ENCODE measurements at places on chromosomes 11 and 22.

- DNase-seq: no peak
Measured at GRCh38 chr11:131095511-131096185, 179.4 kb upstream of the SNX19 start.

DNA sequence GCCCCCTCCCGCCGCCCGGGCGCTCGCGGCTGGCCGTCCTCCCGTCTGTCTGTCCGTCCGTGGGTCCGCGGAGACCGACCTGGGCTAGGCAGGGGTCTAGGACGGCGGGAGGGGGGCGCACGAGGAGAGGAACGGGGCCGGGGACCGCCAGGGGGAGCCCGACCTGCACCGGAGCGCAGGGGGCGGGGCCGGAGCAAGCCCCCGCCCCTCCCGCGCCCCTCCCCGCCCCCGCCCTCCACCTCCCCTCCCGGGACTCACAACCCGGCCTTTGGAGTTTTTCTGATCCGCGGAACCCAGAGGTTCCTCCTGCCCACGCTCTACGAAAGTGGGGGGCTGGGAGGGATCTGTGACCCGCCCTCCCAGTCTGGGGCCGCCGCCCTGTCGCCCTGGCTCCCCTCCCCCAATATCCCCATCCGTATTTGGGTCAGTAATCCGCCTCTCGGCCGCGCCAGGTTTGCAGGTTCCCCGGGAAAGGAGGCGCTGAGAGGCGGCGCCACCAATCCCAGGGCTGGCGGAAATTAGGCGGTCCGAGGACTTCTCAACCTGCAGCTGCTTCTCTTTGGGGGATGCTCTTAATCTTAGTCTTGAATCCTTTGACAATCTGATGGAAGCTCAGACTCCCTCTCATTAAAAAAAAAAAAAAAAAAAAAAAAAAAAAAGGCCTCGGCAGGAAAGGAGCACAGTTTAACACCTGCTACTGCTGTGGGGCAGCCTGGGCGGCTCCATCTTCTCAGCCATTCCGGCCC, 925 bp upstream of the KCNJ11 start:
- DNase-seq: peak; percentile 44

DNA sequence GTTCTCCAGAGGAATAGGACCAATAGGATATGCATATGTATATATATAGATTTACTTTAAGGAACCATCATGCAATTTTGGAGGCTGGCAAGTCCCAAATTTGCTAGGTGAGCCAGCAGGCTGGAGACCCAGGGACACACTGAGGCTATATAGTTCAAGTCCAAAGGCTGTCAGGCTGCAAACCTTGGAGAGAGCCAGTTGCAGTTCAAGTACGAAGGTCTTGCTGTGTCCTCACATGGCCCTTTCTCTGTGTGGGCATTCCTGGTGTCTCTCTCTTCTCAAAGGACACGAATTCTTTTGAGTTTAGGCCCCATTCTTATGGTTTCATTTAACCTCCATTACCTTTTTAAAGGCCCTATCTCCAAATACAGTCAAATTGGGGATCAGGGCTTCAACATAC, 134.4 kb upstream of the SORL1-AS1 start:
- DNase-seq: no peak

DNA sequence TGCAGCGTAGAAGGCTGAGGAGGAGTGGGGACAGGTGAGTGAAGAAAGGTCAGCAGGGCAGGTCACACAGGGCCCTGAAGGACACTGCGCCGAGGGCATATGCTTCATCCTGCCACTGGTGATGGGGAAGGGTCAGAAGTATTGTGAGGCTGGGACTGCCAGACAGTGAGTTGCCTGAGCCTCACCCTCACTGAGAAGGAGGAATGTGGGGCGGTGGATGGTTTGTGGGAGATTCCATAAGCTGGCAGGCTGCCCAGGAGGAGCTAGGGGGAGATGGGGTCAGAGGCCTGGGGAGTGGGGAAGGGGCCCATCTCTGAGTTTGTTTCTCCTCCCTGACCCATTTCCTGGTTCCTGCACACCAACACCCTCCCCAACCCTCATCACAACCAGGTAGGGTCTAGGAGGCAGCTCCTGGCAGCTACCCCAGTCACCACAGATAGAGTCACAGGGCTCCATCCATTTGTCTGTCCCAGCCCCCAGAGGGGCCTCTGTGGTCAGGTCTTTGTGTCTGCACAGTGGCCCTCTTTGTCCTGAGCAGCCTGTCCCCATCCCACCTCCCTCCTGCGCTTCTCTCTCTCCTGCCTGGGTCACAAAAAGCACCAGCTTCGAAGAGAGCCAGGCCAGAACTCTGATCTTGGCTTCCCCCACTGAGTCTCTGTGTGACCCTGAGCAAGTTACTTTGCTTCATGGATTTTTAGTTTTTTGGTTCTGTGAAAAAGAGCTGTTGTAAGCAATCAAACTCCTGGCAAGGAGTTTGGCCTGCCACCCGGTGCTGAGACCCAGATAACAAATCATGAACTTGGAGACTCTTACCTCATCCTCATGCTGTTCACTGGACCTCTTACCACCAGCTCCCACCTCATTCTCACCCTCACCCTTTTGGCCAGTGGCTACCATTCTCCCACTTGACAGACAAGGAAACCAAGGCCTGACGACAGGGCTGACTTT, 4.6 kb upstream of the P2RY2 start:
- no peak for DNase-seq

GRCh38 chr22:46092670-46093410, 57.5 kb upstream of the PPARA start:
- no peak for DNase-seq

- no peak for DNase-seq
Measured at GRCh38 chr11:74465291-74465708, 2.0 kb downstream of the KCNE3 start.

DNA sequence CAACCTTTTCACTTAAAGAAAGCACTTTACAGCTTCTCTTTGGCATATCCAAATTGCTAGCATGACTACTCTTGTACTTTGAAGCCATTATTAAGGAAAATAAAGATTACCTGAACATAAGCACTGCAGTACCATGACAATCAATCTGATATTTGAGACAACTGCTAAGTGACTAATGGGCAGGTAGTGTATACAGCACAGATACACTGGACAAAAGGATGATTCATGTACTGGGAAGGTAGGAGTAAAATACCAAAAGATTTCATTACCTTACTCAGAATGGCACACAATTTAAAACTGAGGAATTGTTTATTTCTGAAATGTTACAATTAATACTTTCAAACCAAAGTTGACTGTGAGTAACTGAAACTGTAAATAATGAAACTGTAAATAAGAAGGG, 1054.3 kb upstream of the TENM4 start:
- DNase-seq: no peak

DNA sequence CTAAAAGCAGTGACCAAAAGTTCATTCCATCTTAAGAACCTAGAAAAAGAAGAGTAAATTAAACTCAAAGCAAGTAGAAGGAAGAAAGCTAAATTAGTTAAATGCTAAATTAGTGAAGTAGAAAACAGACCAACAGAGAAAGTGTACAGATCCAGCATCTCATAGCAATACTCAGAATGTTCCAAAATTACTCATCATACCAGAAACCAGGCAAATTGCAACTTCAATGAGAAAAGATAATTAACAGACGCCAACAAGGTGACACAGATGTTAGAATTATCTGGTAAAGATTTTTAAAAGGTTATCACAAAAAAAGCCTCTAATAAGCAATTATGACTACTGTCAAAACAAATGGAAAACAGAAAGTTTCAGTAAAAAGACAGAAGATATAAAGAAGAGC, 96.8 kb downstream of the ALX4 start:
- no peak for DNase-seq

DNA sequence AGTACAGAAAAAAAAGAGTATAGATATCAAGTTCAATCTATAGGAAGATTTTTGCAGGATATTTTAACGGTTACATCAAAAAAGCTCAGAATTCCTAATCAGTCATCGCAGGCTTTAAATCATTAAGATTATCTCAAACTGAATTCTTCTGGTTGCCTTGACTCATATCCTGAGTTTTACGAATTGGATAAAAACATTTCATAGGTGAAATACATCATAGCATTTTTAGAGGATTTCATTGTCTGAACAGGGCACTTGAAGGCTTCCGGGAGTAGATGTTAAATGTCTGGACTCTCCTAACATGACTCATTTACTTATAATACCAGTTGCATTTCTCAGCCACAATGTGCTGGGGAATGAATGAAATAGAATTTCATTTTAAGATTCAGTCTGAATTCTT, 2216.6 kb upstream of the RAG2 start:
- DNase-seq: no peak

DNA sequence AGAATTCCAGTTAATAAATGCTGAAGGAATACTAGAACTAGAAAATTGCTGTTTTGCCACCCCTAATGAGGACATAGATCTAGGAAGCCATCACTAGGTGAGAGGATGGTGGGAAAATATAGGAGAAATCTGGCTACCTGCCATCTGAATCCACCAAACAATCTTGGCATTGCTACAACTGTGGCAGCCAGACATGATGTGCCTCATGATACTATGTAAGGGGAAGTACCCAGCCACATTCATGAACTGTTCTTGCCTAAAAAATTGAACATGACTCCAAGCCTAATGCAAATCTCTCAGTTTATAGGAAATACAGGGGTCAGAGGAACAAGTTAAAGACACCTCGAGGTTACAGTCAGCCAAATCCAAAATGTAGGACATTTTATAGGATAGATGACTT, 72.8 kb downstream of the SFI1 start:
- no peak for DNase-seq

- DNase-seq: no peak
Measured at GRCh38 chr11:132632641-132633124, 899.6 kb downstream of the OPCML start.

DNA sequence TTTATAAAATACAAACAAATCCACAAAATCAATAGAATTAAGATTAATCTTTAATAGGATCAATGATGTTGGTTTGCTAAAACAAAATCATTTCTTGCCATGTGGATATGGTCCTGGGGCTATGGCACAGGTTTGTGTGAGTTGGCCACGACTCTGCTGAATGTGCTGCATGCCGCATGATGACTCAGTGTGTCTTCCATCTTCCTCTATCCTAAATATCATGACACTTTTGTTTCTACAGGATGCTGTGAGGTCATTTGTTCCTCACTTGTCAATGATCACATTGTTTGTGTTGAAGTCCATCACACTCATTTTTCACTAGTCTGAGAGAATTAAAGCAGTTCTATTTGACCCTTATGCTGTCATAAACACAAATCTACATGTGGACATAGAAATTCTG, 167.2 kb upstream of the ZBED5 start:
- DNase-seq: no peak

- DNase-seq: no peak
Measured at GRCh38 chr11:64522036-64522435, 69.0 kb upstream of the SLC22A12 start.

DNA sequence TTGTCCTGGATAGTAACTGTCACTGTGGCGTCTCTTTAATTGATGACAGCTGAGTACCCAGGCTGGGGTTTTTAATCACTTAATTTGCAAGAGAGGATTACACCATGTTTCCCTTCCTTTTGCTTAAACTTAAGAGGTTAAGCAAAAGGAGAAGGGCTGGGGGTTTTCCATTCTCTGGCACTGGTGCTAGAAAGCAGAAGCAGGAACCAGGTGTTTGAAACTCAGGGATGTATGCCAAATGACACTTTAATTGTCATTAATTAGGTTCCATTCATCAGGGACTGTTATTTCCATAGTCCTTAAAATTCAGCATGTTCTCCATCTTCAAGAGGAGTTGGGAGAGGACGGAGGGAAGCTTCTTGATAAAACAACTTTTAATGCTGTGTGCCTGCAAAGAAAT, 746.2 kb downstream of the NELL1 start:
- DNase-seq: no peak

- DNase-seq: no peak
Measured at GRCh38 chr11:4983841-4984240, 10.8 kb upstream of the OR51L1 start.

GRCh38 chr22:36052505-36052941, 23.9 kb upstream of the RBFOX2 start:
- no peak for DNase-seq

DNA sequence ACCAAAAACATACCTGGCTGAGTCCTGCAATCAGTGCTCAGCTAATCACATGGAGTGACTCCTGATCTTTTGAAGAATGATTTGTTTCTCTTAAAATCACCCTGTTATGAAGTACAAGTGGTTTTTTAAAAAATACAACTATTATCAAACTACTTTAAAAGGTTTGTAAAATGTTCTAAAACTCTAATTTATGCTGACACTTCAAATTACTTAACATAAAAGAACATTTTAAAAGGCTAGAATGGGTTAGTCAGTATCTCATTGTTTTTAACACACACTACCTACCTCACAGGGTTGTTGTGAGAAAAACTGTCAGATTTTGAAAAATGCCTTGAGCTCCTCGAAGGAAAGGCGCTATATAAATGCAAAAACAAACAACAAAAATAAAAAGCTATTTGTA, 33.2 kb downstream of the KMT5B start:
- DNase-seq: no peak

- DNase-seq: no peak
Measured at GRCh38 chr11:118998388-118998717, 415 bp downstream of the CENATAC start.

GRCh38 chr22:43953988-43954785, 1.1 kb upstream of the SAMM50 start:
- no peak for DNase-seq

- no peak for DNase-seq
Measured at GRCh38 chr22:49503896-49504521, 323.7 kb downstream of the BRD1 start.

GRCh38 chr22:41538583-41538982, 5.7 kb downstream of the POLR3H start:
- no peak for DNase-seq

DNA sequence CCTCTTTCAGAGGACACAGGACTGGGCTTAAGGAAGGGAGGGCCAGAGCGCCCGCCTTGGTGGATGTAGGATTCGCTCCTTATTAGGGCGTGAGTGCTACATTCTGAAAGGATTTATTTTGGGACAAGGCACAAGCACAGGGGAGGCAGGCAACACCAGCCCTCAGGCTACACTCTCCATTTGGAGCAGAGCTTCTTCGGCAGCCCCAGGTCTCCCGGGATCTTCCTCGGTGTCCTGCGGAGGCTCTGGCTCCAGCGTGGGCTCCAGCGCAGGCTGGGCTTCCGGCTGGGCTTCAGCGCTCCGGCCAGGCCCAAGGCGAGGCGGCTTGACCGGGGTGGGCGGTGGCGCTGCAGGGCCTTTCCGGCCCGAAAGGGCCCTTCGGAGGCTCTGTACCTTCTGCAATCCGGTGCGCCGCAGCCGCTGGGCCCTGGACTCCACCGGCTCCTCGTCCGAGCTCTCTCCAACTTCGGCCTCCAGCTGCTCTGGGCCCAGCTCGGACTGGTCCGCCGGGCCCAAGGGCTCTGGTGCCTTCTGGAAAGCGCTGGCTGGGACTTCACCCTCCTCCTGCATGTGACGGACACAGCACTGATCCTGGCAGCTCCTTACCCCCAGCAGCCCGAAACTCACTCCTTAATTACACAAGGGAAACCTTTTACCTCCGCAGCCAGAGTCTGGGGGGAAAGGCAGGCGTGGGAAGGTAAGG, 1.1 kb downstream of the CAVIN3 start:
- no peak for DNase-seq

DNA sequence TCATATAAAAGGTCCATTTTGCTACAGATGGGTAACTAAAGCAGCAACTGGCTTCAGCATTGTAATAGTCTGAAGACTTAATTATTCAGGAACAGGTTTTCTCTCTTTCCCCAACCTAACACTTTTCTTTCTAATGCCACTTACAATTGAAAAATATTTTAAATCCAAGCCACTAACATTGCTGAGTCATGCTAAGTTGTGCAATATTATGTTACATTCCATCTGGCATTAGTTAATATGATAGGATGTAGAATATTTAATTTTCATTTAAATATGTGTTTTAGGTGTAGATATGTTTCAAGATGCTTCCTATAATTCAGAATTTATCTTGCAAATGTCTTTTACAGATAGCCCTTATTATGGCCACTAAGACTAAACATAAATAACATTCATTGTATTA, 98.6 kb downstream of the KIF18A start:
- no peak for DNase-seq

Data from stimulated activated CD4-positive, alpha-beta T cell treated with anti-CD3 and anti-CD28 coated beads, Interleukin-15, amount 100 ng/mL, for 48 hours (primary cell).